Naive B cell (primary cell): ENCODE measurements at places on chromosomes 1 and 21. TPM values are rescaled to one million over a fixed set of nuclear protein-coding genes. Genes with fewer than 3 reads are reported as not detected.

SUMO3 gene
- polyA plus RNA-seq, result 71.2 TPM

SYCP1 gene
- not detected for polyA plus RNA-seq

AXDND1 gene
- polyA plus RNA-seq, result not detected

DNA sequence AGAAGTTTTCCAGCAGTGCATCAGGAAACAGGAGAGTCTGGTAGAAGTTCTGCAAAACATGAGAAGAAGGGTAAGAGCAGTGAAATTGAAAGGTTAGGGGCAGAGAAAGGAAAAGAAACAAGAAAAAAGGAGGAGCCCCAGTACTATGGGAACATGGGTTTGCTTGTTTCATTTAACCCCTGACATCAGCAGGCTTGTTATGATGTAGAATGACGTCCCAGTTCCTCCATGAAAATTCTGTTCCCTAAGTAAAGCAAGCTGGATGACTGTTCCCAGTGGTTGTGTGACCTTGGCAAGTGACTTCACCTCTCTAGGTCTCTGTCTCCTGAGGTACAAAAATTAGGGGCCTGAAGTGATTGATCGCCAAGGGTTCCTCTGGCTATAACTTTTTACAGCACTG, 268.7 kb upstream of the SGIP1 start:
- no peak for DNase-seq

- no peak for DNase-seq
These were observed 257.2 kb downstream of the NPHP4 start for GRCh38 chr1:5734996-5735395.

- DNase-seq, result no peak
These were observed 256.8 kb downstream of the FAF1 start for GRCh38 chr1:50703240-50703639.

- no peak for DNase-seq
These were observed 60.1 kb downstream of the KCNAB2 start for GRCh38 chr1:6105763-6106162.

DNA sequence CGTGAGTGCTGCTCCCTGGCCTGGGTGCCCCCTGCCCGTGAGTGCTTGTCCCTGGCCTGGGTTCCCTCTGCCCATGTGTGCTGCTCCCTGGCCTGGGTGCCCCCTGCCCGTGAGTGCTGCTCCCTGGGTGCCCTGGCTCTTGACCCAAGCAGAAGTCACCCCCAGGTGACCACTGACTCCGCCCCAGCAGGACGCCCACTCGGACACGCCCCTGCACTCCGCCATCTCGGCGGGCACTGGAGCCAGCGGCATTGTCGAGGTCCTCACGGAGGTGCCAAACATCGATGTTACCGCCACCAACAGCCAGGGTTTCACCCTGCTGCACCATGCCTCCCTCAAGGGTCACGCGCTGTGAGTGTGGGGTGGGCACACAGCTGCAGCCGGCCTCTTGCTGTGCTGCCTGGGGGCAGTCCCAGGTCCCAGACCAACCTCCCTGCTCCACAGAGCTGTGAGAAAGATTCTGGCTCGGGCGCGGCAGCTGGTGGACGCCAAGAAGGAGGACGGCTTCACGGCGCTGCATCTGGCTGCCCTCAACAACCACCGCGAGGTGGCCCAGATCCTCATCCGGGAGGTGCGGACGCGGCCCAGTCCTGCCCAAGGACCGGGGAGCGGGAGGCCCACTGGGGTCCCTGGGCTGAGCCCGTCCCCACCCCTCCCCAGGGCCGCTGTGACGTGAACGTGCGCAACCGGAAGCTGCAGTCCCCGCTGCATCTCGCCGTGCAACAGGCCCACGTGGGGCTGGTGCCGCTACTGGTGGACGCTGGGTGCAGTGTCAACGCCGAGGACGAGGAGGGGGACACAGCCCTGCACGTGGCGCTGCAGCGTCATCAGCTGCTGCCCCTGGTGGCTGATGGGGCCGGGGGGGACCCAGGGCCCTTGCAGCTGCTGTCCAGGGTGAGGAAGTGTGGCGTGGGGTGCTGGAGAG, 3.9 kb upstream of the MMP23B start:
- no peak for DNase-seq

- DNase-seq, result no peak
These were observed 55.1 kb upstream of the FASLG start for GRCh38 chr1:172603816-172604215.

DNA sequence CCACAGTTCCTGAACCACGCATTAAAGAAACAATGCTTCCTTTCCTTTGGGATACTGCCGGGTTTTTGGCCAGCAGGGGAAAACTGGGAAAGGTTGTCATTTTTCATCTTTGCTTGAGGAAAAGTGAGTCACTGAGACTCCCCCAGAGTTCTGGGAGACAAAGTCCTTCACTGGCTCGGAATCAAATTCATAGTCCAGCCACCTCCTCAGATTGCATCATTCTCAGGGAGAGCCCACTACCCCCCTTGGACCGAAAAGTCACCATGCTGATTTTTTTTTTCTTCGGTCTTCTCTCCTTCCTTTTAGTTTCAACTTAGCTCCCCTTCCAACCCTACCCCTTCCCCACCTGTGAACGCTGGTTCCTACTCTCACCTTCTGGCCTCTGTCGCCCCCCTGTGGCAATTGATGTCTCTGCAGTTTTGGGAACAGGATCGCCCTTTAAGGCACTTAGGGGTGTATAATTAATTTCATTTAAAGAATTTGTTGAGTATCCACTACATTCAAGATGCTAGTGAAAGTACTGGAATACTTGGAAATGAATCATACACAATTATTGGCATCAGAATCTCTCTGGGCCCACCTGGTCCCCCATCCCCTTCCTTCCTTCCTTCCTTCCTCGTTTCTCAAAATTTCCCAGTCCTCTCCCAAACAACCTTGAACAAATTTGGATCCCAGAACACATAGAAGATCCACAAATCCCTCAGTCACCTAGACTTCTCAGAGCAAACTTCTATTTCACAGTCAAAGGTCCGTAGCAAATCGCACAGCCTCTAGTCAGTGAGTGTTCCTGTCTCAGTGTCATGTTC, 6.9 kb downstream of the ACKR1 start:
- DNase-seq, result peak; percentile 48

DNA sequence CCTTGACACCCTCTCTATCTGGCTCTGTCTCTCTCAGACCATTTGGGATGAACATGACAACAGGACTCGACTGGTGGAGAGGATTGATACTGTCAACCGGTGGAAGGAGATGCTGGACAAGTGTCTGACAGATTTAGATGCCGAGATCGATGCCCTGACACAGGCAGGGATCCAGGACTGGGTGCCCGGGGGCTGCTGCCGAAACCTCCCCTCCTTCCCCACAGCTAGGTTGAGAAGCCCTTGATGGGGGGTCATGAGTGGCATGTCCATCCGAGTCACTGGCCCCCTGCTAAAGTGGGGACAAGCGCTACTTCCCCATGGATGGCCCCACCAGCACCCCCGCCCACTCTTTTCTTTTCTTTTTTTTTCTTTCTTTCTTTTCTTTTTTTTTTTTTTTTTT, 1.2 kb downstream of the TEKT2 start:
- no peak for DNase-seq

GRCh38 chr21:25188677-25189079, 418.6 kb downstream of the MRPL39 start:
- no peak for DNase-seq

GRCh38 chr1:22920026-22920733, 52.5 kb downstream of the LACTBL1 start:
- DNase-seq, result no peak

- DNase-seq, result no peak
These were observed 26.3 kb upstream of the PCBP3 start for GRCh38 chr21:45617021-45617921.

- no peak for DNase-seq
These were observed 137.2 kb upstream of the ETS2 start for GRCh38 chr21:38668541-38668940.

GRCh38 chr1:94878329-94878728, 48.6 kb downstream of the CNN3 start:
- DNase-seq, result no peak
